ENCODE measurements at places on chromosomes 13 and 19.

GRCh38 chr13:31110169-31110568 is 51.5 kb downstream of the HSPH1 start:
- DNase-seq = no peak

GRCh38 chr13:76874479-76874878 is 11.7 kb downstream of the KCTD12 start:
- DNase-seq = no peak

GRCh38 chr19:30711296-30711695 is 339.1 kb downstream of the ZNF536 start:
- DNase-seq = no peak

DNA sequence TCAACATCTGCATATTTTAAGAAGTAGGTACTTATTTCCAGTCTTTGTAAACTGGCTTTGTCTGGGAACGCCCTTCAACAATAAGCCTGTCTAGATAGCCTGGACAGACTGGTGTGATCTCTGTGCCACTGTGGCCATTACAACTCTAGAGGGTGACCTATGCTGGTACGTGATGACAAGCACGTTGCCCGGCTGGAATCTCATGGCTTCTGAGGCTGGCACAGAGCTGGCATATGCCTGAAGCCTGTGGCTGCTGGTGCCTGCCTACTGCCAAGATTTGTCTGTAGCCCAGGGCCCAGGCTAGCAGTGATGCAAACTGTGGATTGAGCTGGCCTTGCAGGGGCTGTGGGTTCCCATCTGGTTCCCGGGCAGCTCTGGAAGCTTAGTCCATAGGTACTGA is 34.0 kb downstream of the IGFL3 start:
- DNase-seq = no peak

DNA sequence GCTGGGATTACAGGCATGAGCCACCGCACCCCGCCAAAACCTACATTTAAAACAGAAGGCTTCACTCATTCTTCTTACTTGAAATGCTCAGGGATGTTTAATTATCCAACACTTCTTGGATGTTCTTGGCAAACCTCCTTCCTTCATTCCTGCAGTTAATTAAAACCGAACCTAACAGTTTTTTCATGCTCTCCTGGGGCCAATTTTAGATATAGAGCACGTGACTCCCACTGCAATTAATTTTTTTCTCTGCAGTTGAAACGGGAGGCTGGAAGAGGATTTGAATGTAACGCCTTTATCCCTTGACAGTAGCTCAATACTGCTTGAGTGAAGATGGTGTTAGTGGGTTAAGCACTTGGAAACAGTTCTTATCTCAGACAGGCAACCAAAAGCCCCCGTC is 4.6 kb upstream of the ACTL9 start:
- DNase-seq = no peak

- no peak for DNase-seq
These were observed 48.6 kb downstream of the MRPL57 start for GRCh38 chr13:21225082-21225481.

GRCh38 chr19:48308631-48309586 is 16.4 kb upstream of the EMP3 start:
- no peak for DNase-seq

DNA sequence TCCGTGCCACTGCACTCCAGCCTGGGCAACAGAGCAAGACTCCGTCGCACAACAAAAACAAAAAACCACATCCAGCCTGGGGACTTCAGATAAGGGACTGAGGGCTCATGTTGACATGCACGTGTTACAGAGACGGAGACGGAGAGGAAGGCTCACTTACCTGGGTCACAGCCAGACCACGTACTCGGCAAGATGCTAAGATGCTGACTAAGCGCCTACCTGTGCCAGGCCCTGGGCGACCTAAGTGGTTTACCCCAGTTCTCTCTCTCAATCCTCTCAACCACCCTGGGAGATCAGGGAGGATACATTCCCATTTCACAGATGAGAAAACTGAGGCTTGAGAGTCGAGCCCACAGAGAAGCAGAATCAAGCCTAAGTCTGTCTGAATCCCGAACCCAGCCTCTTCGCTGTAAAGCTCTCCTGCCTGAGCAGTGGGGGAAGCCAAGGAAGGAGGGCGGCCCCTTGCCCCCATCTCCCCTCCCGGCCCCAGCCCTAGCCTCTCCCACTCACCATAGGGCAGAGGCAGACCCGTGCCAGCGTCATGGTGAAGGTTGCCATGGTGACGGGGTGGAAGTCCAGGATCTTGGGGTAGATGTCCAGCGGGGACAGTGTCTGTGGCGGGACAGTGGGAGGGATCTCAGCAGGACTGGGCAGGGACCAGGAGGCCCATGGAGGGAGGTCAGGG is 13.5 kb downstream of the ERCC2 start:
- DNase-seq = no peak

DNA sequence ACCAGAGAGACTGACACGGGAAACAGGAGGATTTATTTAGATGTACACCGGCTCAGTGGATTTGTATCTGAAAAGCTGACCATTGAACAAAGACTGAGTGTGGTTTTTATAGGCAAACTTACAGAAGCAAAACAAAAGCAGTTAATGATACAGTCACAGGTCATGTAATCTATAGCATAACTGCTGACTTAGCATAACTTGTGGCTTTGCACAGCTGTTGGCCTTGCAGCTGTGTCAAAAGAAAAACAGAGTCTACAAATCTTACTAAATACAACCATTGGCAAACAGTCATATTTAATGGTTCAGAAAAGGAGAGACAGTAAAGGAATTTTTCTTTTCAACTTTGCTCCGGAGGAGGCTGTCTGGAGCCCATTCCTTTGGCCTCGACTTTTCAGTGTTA is 2.3 kb upstream of the ILF3 start:
- no peak for DNase-seq

DNA sequence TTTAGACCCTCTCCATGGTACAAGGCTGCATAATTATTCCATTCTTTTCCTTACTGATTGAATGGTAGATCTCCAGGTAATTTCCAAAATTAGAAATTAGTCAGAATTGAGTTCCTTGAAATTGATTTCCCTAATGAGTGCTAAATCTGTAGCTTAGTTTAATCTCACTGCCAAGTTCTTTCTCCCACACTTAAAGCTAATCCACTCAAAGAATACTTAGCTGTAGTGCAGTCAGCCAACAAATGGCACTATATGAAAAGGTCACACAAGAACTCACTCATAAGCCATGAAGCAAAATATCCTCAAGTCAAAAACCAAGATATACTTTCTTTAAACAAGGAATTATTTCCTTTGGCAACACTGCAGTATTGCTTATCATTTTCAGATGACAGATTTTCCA is 62.0 kb downstream of the XPO4 start:
- DNase-seq = no peak

DNA sequence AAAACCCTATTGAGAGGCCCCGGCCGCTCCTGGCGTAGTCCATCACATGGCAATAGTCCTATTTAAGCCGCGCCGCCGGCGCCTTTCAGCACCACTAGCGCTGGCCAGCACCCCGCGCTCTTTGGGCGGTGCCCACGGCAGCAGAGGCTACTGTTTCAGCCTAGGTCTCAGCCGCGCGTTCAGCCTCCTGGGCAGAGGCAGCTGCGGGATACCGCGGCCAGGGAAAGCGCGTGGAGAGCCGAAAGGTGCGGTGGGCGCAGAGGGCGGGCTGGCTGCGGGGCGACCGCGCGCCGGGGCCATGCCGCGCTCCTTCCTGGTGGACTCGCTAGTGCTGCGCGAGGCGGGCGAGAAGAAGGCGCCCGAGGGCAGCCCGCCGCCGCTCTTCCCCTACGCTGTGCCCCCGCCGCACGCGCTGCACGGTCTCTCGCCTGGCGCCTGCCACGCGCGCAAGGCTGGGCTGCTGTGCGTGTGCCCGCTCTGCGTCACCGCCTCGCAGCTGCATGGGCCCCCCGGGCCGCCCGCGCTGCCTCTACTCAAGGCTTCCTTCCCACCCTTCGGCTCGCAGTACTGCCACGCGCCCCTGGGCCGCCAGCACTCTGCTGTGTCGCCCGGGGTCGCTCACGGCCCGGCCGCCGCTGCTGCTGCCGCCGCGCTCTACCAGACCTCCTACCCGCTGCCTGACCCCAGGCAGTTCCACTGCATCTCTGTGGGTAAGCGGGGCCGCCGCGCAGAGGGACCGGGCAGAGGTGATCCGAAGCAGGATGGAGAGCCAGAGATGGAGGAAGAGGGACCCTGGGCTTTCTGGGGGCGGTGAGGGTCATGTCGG is at the start of gene GSX1:
TSS of gene GSX1 (plus strand) at position 91 of the 826 bp plus-strand sequence. CDS start at position 299, 208 bp downstream.
- DNase-seq = no peak

GRCh38 chr19:54905803-54906511 is at the start of gene NCR1:
Gene NCR1 (plus strand): TSS chr19:54906148. CDS start chr19:54906188, 40 bp downstream.
- DNase-seq = no peak

DNA sequence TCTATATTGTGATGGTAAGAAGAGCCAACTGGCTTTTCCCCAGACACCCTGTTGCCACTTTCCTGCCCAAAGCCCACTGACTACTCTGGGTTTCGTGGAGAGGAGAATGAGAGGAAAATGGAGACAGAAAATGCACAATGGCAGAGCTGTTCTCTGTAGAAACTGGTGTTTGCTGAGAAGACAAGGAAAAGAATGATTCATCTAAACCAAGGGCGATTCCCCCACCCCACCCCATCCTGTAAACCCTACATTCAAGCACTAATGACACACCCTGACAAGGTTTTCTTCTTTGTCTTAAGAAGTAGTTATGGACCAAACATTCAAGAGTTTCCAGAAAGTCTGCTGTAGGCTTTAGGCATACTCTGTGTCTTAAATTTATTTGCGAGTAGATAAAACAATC is 68.8 kb downstream of the DOCK9 start:
- no peak for DNase-seq

GRCh38 chr19:1162404-1163282 is 11.4 kb downstream of the SBNO2 start:
- no peak for DNase-seq

DNA sequence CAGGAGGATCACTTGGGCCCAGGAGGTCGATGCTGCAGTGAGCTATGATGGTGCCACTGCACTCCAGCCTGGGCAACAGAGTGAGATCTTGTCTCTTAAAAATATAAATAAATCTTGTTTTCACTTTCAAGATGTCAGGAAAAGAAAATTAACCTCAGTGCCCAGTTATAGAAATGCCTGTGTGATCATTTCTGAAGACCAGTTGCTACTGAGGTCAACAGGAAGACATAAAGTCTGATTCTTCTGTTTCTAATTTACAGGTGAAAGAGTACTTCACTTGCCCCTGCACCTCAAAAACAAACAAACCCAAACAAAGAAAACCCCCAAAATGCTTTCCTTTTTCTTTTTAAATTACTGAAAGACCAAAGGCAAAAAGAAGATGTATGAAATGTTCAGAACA is 174.3 kb upstream of the NBEA start:
- no peak for DNase-seq

DNA sequence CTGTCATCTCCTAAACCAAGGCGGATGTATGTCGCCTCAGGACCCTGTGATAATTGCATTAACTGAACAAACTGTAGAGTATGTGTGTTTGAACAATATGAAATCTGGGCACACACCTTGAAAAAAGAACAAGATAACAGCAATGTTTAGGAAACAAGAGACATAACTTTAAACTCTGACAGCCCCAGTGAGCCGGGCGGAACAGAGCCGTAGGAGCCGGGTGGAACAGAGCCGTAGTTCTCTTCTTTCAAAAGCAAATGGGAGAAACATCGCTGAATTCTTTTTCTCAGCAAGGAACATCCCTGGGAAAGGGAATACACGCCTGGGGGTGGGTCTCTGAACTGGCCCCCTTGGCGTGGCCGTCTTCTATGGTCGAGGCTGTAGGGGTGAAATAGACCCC is 31.8 kb upstream of the ZNF675 start:
- no peak for DNase-seq

GRCh38 chr19:4305257-4305612 is 837 bp downstream of the FSD1 start:
- no peak for DNase-seq

DNA sequence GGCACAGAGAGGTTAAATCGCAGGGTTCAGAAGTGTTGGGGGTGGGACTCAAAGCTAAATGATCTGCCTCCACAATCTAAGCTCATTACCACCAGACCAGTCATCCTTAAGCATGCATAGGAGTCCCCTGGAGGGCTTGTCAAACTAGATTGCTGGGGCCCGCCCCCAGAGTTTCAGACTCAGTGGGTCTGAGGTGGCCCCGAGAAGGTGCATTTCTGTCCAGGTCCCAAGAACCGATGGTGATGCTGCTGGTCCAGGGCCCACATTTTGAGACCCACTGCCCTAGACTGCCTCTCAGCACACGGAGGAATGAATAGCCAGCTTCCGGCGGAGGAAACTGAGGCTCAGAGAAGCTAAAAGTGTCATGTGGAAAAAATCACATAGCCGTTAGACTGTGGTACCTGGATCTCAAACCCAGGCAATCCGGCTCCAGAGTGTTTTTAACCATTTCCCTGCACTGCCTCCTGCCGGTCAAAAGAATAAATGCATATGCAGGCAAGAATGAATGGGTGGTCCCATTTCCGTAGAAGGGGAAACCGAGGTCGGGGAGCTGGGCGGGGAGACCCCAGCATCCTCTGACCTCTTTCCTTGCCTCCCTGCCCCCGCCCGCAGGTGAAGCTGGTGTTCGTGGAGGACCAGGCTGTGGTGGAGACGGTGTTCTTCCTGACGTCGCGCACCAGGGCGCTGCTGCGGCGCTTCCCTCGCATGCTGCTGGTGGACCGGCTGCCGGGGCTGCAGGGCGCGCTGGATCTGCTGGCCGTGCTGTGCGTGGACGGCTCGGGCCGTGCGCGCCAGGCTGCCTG is 23.8 kb downstream of the ZSWIM9 start:
- no peak for DNase-seq

Data from memory B cell (primary cell).